Daoy (cell line): ENCODE measurements at places on chromosomes 16 and 17.

DNA sequence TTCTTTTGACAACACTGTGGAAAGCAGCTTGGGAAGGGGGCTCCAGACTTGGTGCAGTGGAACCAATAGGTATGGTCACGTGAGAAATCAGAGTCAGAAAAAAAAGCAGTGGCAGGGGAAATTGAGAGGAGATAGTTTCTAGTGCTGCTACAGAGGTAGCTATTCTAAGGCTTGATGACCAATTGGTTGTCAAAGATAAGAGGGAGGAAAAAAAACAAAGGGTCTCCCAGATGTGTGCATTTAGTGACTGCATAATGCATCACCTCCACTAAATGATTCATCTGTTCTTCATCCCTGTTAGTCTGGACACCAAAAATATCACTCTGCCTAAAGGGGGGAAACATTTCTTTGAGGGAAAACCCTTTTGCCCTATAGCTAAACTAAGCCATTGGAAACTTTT is 56.5 kb downstream of the PIGL start:
- peak; percentile 66 for DNase-seq

- DNase-seq = peak; percentile 69
Observed at GRCh38 chr16:49857423-49858181, 1.7 kb upstream of the ZNF423 start.

- DNase-seq = no peak
Observed at GRCh38 chr17:61455324-61456060, 3.3 kb downstream of the TBX4 start.

GRCh38 chr17:76935331-76935730 is 67.1 kb downstream of the MGAT5B start:
- no peak for DNase-seq

GRCh38 chr16:84616515-84616914 is 1.4 kb downstream of the COTL1 start:
- no peak for DNase-seq

DNA sequence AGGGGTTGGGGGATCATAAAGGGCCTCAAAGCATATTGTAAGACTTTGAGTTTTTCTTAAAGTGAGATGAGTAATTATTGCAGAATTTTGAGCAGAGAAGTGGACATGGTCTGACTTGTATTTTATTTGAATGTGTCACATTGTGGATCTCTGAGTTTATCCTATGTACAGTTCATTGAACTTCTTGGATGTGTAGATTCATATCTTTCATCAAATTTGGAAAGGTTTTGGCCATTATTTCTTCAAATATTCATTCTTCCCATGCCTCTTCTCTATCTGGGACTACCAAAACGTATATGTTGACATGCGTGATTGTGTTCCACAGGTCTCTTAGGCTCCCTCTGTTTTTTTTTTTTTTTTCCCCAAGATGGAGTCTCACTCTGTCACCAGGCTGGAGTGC is 14.3 kb upstream of the DLX3 start:
- DNase-seq = no peak

- peak; percentile 56 for DNase-seq
Observed at GRCh38 chr16:12971241-12971640, 69.8 kb downstream of the SHISA9 start.

DNA sequence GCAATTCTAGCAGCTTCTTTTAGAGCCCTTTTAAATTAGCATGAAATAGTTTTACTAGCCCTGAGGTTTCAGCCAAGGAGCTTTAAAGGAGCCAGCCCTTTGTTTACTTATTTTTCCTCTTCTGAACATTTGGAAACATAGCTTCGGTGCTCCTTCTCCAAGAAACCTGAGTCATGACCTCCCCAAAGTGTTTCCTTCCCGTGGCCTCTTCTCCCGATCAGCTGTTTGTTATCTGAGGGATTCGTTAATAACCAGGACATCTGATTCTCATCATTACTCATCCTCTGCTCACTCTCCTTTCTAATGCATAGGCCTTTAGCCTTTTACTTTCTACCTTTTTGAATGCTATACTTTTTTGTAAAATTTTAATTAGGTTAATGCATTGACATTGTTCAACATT is 204.5 kb downstream of the WWOX start:
- no peak for DNase-seq

GRCh38 chr16:54342966-54343365 is 56.4 kb upstream of the IRX3 start:
- DNase-seq = no peak

GRCh38 chr17:12732366-12732765 is 56.9 kb upstream of the ARHGAP44 start:
- no peak for DNase-seq

GRCh38 chr16:56518425-56518824 is 1.4 kb downstream of the BBS2 start:
- no peak for DNase-seq

DNA sequence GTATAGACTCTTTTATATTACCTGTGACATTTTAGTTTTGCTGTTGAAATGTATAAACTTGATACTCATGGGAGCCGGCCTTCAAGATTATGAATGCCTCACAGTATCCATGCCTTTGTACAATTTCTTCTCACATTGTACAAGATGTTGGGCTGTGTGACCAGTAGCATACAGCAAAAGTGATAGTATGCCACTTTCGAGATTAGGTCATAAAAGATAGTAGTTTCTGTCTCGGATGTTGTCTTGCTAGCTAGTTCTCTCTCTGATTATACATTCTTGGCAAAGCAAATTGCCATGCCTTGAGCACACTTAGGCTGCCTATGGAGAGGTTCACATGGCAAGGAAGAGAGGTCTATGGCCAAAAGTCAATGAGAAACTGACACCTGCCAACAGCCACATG is 1309.8 kb upstream of the CDH8 start:
- DNase-seq = no peak

GRCh38 chr17:42312285-42313130 is 24.2 kb downstream of the STAT5A start:
- peak; percentile 82 for DNase-seq

- DNase-seq = no peak
Observed at GRCh38 chr16:18800775-18801144, 589 bp downstream of the ARL6IP1 start.

DNA sequence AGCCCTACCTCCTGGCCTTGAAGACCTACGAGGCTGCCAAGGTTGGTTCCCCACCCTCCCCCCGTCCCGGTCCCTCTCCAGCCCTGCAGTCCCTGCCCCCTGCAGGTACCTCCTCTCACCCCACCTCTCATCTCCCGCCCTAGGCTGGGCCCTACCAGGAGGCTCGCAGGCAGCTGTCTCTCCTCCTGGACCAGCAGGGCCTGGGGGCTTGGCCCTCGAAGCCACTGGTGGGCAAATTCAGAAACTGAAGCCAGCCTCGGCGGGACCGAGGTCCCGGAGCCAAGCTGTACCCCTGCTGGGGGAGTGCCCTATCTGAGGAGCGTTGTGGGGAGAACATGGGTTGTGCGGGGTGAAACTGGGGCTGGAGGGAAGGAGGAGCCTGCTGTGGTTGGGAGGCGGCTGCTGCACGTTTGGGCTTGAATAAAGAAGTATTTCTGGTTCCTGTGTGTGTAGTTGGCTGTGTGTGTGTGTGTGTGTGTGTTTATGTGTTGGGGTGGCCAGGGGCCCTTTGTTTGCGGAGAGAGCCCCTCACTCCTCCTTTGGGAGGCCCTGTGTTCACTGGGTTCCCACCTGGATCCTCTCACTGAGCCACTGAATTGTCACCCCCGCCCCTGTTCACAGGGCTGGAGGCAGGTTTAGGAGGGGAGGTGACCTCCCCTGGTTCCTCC is 5.9 kb downstream of the ADAD2 start:
- no peak for DNase-seq

GRCh38 chr17:34356194-34356593 is at the start of gene CCL13:
CCL13 (plus strand) TSS chr17:34356480; CDS start chr17:34356527, 47 bp downstream.
- DNase-seq = no peak

- DNase-seq = no peak
Observed at GRCh38 chr17:13128676-13129075, 110.8 kb upstream of the ELAC2 start.

DNA sequence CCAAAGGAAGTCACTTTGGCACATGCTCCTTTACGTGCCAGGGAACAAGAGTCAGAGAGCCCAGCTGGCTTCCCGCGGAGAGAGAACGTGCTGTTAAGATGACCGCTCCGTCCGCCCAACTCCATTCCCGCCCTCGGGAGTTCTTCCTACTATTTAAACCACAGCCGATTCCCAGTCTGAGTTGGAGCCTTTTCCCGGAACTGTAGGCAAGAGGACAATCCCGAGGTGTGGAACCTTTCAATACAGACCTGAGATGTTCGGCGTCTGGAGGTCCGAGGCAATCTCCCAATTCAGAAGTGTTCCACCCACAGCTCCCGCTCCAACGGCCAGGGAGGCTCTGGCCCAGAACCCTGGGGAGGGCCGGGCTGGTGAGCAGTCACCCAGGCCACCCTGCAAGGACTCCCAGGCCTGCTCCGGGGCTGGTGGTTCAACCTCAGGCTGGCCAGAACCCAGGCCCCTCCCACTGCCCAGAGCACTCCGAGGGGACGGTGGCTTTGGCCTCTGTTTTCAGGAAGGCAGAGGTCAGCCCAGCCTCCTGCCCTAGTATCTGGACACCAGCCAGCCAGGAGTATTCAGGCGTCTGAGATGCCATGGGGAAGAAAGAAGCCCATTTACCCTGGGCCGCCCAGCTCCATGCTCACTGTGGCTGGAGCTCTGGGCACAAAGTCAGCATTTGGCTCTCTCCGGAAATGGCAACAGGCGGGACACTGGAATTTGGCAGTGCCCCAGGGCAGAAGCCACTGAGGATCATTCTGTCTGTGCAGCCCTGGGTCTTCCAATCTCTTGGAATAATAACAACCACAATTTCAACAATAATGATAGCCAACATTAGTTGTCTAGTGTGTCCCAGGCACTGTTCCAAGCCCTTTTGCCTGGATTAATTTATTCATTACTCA is 21.4 kb downstream of the EMP2 start:
- DNase-seq = peak; percentile 64

- DNase-seq = peak; percentile 4
Observed at GRCh38 chr17:49676276-49676868, 1.5 kb downstream of the SPOP start.

- DNase-seq = no peak
Observed at GRCh38 chr17:49577963-49578362, 2.3 kb downstream of the NXPH3 start.

DNA sequence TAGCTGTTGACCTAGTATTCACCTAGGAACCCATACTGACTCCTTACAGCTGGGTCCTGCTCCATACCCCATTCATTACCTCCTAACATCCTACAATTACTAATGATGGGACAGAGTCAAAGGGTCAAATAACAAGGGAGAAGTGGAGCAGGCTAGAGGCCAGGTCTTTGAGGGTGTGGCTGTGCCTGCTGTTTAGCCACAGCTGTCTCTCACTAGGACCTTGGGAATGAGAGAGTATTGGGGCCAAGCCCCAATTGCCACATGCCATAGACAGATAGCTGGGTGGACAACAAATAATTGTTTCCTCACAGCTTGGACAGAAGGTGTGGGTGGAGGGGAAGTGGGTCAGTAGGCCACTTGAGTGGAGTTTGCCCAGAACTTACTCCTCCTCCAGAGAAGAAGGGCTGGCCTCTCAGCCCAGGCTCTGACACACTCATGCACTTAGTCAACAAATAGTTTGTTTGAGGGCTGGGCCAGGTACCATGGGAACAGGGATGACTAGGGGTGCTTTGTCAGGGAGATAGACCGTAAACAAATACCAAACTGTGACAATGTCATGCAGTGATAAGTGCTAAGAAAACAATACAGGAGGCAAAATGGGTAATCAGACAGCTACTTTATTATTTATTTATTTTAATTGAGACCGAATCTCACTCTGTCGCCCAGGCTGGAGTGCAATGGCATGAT is 10.2 kb upstream of the CENPT start:
- DNase-seq = peak; percentile 88

- no peak for DNase-seq
Observed at GRCh38 chr17:27088767-27089078, 205.2 kb upstream of the WSB1 start.

- DNase-seq = no peak
Observed at GRCh38 chr16:47054306-47054705, 80.8 kb upstream of the DNAJA2 start.

DNA sequence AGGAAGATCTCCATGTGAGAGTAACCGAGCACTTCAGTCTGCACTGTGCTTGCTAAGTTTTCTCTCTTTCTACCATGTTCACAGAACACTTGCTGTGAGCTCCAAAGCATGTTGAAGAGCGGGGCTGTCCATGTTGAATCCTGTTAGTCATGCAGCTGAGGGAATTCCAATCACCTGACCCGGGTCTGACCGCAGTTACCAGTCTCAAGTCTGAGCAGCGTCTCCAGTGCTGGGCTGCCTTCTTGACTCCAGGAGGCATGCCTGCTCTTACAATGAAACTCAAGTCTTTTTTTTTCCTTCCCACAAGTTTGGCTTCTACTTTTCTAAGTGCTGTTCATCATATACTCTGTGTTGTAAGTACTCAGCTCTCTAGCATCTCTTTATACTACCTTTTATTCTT is 44.3 kb downstream of the HOXB1 start:
- peak; percentile 94 for DNase-seq

DNA sequence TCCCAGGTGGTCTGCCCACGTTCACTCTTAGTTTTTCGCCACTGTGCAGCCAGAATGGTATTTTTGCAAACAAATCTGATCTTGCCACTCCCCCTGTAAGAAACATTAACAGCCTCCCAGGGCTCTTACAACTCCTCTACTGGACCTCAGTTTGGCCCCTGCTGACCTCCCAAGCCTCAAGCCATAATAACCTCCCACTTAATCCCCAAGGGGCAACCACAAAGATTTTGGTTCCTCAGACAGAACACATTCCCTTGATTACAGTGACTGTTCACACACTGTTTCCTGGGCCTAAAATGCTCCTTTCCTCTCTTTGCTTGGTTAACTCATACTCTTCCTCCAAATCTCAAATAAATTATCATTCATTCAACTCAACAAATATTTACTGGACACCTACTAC is 21.5 kb upstream of the CD300E start:
- DNase-seq = no peak

DNA sequence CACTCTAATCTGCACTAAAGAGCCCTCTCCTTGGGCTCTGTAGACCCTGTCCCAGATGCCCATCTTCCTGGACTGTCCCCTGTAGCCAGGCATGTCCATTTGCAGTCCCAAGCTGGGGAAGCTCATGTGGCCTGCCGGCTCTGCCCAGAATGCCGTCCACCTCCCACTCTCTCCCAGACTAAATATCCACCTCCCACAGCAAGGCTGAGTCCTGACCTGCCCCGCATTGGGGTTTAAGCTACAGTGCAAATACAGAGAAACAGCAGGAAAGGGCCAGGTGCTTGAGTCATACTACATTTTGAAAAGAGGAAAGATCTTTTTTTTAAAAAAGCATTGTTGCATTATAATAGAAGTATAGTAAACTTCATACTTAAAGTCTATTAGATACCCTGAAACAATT is 3.0 kb downstream of the ST6GALNAC2 start:
- DNase-seq = no peak

GRCh38 chr17:72804949-72805707 is 287.4 kb downstream of the SLC39A11 start:
- no peak for DNase-seq
